ENCODE measurements at places on chromosomes 12 and 14. TPM values are rescaled to one million over a fixed set of nuclear protein-coding genes. Genes with fewer than 3 reads are reported as not detected.

The ERH gene
- 313 TPM for total RNA-seq

- no peak for DNase-seq
Observed at GRCh38 chr14:51566831-51567582, 84.7 kb upstream of the FRMD6 start.

DNA sequence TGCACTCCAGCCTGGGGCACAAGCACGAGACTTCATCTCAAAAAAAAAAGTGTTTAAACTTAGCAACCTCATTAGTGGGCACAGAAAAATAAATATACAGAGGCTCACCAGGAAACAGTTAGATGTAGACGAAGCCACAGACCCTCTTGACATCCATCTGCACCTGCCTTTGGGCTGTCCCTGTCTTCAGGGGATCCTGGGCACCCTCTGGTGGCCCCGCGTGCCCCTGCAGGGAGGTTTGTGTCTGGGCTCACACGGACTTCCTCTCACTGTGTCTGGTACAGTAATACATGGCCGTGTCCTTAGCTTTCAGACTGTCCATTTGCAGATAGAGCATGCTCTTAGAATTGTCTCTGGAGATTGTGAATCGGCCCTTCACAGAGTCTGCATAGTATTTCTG lies 916.5 kb downstream of the TMEM121 start:
- DNase-seq: no peak

DNA sequence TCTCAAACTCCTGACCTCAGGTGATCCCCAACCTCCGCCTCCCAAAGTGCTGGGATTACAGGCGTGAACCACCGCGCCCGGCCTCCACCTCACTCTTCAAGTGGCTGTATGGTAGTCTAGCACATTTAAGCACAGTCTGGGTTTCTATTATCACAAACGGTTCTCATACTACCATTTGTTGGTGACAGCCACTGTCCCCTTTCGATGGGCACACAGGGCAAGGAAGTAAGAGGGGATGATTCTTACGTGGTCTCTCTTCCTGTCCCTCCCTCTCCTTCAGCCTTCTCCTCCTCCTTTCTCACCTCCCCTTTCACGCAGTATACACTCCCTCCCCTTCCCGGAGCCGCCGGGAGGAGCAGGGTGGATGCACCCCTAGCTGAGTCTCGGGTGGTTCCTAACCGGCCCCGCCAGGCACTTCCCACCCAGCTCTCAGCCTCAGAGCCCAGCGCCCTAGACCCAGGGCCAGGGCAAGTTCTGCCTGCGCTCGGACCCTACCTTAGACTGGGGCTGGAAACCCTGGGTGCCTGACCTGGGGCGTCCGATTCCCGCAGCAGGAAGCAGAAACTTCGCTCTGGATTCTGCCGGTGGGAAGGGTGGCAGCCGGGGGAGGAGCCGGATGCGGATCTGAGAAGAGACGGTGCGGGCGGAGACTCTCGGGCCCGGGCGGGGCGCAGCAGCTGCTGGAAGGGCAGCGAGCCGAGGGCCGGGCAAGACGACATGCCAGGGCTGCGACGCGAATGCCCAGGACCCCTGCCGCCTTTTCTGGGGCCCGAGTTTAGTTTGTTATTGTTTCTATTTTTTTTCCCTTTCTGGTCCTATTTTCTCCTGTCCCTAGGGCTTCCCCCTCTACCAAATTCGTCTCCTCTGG lies at the start of gene TEP1:
TSS of gene TEP1 (minus strand) at position 626 of the 868 bp plus-strand sequence. CDS start 5,062 bp downstream, outside the sequence.
- DNase-seq: peak; percentile 74
